ENCODE measurements at places on chromosomes 3 and 15.

DNA sequence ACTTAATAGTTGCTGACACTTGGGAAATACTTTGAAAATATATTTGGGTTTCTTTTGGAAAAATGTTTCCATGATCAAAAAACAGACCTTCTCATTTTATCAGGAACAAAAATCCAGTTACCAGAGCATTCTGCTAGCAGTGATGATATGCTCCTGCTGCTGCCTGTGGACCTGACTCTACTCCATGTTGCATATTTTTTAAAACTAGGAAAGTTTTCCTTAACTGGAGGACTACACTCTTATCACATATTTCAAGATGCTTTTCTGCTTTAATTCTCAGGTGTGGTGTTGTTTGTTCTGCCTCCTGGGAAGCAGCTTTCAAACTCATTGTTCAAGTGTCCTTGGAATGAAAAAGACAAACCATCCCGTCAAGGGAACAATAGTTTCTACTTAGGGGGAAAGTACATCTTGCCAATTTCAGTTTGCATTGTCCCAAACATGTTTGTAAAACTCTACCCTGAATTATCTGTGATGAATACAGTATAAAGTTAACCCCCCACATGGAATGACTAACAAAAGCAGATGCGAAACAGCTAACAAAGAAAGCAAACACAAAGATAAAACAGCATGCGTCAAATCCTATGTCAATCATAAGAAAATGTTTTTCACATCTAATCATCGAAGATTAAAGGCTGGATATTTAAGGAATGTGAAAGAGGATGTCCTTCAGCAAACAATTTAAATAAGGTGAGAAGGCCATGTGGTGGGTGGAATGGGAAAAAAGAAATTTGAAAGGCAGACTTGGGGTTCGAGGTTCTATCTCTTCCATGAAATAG, 40.1 kb upstream of the PSMD6 start:
- no peak for DNase-seq

DNA sequence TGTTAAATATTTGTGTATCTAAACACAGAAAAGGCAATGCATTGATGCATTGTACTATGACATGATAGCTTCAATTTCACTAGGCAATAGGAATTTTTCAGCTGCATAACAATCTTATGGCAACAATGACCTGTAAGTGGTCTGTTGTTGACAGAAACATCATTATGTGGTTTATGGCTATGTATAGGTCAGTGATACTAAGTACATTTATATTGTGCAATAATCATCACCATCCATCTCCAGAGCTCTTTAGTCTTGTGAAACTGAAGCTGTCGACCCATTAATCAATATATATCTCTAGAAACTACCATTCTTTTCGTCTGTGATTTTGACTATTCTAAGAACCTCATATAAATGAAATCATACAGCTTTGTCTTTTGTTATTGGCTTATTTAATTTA, 200.1 kb upstream of the ZNF717 start:
- no peak for DNase-seq

GRCh38 chr3:115321400-115321805, 174.3 kb upstream of the ZBTB20 start:
- no peak for DNase-seq

GRCh38 chr3:20246662-20247061, 60.7 kb upstream of the SGO1 start:
- DNase-seq, result no peak

- no peak for DNase-seq
Measured at GRCh38 chr3:69590111-69590510, 149.2 kb upstream of the MITF start.

DNA sequence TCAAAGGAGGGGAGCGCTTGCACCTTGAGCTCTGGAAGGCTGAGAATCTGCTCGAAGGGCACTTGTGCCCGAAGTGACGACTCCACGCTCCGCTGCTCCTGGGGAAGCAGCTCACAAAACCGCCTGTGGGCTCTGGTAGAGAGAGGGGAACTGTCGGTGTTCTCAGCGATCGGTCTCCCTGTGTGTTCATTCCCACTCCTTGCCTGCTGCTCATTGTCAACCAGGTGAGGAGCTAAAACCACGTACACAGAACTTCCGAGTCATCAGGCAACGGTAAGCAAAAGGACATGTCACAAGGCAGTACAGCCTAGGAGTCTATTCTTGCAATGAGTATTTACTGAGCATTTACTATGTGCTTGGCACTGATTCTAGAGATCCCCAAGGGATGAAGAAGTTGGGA, 1.5 kb downstream of the CIB1 start:
- DNase-seq, result no peak

DNA sequence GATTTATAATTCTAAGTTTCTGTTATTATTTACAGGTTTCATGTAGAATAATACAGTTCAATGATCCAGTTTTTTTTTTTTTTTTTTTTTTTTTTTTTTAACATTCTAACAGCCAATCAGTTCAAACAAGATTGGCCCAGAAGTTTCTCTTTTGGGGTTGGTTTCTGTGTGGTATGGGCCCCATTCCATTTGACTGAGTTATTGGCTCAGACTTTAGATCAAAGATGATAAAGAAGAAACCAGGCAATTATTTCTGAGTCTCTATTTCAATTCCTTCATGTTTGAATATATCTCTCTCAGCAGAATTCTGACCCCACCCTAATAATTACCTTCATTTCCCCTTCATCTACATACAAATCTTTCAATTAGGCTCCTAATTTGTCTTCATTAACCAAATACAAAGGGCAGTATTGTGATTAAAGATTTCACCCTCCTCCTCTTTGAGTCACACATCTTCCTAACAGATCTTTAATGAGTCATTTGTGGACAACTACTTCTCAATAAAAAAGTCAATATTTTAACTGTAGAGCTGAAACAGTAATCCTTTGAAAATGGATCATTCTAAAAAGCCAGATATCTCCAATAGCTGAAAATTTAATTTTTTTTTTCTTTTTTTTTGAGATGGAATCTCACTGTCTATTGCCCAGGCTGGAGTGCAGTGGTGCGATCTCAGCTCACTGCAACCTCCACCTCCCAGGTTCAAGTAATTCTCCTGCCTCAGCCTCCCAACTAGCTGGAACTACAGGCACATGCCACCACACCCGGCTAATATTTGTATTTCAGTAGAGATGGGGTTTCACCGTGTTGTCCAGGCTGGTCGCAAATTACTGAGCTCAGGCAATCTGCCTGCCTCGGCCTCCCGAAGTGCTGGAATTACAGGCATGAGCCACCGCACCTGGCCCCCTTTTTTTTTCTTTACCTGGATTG, 878.8 kb downstream of the NAALADL2 start:
- DNase-seq, result no peak

DNA sequence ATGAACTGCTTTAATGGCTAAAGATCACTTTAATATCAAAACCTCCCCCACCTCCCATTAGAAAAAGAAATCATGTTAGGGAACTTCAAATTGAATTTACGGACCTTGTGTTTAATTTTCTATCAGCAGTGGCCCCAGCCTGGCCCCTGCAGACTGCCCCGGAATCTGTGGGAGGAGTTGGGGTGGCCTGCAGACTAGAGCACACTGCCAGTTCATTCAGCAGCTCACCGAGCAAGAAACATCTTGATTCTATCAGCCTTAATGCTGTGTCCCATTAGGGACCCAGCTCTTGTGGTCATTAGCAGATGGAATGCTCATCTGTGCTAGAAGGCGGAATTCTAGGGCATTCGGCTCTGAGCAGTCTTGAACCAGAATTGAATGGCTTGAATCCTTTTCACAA, 54.2 kb downstream of the FLNB start:
- no peak for DNase-seq

- DNase-seq, result no peak
Measured at GRCh38 chr3:12042638-12043037, 38.5 kb downstream of the SYN2 start.

DNA sequence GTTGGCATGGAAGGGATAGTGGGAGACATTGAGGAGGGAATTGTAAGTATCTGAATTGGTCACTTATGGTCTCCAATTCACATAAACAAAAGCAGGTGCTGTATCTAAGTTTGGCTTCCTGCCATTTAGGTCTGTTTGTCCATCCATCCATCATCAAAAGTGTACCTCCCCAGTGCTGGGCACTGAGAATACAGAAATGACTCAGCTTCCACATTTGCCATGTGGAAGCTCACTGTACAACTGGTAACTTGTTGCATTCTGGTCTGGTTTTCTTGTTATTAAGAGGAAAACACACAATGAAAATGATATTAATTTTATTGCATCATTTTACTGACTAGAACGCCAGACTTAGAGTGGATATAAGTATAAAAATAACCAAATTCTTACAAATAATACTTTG, 30.9 kb upstream of the MUC13 start:
- DNase-seq, result no peak

DNA sequence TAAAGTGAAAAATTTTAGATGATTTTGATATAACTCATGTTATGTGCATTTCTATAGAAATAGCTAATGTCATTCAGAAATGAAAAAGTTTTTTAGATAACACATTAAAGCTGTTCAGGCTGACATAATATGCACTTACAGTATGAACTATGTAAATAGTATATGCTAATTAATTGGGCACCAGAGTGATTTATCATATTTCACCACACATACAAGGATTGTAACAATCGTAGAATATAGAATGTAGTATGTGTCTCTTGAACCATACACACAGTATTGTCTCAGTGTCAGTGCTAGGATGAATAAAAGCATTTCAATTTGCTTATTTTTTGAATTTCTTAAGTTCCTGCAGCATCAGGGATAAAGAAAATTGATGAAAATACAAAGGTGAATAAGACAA, 710.0 kb downstream of the OTOL1 start:
- DNase-seq, result no peak

DNA sequence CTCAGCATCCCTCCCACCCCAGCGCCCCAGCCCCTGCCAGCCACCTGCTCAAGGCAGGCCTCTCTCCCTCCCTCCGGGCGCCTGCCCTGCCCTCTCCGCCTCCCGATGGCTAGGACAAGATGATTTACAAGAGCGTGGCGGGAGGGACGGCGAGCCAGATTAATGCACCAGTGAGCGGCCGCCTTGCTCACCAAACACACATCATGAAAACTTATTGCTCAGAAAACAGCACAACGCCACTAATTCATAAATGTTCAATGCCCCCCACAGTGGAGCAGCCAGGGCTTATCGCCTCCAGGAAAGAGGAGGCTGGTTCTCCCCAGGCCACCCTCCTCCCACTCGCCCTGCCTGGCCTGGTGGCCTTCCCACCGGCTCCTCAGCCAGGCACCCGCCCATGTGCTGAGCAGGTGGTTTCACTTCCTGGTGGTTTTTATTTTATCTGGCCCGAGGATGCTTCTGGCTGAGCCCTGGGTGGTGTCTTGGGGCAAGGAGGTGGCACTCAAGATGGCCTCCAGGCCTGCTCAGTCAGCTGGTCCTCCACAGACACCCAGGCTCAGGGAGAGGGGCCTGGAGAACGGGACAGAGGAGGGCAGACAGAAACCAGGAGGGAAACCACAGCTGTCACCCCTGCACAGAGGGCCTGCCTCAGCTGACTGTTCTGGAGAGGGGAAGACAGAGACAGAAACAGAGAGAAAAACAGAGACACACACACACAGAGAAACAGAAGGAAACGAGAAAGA, 284.9 kb downstream of the UACA start:
- peak; percentile 76 for DNase-seq

DNA sequence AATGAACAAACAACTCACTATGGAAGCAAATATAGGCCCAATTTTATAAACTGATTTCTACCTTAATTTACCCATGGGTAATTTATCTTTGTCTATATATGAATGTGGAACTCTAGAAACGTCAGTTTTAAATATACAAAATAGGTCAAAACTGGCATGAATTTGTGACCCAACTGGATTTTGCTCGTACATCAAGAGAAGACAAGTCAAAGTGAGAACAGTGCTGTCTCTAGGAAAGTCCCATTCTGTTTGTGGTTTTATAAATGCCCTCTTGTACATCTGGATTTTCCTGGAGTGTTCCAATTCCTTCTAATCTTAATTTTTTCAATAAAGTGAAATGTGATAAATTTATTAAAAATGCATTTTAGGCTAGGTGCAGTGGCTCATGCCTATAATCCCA, 50.2 kb upstream of the ABHD10 start:
- DNase-seq, result no peak

DNA sequence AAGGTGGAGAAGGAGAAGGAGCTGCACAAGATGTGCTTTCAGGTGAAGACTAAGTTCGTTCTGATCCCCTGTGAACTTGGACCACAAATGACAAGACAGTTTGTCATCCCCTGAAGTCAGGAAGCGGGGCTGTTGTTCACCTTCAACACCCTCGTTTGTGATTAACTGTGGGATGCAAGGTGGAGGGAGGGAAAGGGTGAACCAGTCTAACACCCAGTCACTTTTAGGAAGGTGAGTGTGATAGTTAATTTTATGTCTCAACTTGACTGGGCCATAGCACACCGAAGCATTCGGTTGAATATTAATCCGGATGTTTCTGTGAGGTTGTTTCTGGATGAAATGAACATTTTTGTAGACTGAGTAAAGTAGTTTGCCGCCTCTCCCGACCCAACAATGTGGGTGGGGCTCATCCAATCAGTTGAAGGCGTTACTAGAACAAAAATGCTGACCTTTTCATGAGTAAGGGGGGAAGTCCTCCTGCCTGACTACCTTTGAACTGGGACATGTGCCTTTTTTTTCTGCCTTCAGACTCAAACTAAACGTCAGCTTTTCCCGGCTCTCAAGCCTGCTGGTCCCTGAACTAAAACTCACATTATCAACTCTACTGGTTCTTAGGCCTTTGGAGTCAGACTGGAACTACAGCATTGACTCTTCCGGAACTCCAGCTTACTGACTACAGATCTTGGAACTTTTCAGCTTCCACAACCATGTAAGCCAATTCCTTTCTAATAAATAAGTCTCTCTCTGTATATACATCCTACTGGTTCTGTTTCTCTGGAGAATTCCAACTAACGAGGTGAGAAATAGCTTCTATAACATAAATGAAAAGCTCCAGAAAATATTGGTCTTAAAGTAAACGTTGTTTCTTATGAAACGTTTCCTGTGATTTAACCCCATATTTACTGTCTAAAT, 264.0 kb upstream of the SLITRK3 start:
- no peak for DNase-seq

- no peak for DNase-seq
Measured at GRCh38 chr3:115999613-116000012, 376.3 kb downstream of the GAP43 start.

DNA sequence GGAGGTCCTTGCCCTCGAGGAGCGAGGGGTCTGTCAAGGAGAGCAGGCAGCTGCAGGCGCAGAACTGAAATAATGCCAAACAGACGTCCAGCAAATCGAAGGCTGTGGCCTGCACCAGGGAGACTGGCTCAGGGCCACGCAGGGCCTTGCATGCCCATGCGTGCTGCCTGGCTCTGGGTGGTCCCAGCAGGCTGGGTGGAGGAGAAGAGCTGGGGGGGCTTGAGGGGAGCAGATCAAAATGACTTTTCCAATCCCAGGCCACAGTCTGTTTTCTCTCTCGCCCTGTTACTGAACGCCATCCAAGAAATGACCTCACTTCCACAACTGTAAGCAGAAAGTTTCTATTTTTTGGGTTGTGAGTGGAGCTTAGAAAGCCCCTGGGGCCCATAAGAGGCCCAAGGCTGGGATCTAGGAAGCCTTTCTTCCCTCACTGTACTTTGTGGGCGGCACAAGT, 96.9 kb upstream of the RPL32 start:
- no peak for DNase-seq

Measured in germinal center (tissue), 1 donor.